ENCODE measurements at places on chromosomes 6 and 20.

DNA sequence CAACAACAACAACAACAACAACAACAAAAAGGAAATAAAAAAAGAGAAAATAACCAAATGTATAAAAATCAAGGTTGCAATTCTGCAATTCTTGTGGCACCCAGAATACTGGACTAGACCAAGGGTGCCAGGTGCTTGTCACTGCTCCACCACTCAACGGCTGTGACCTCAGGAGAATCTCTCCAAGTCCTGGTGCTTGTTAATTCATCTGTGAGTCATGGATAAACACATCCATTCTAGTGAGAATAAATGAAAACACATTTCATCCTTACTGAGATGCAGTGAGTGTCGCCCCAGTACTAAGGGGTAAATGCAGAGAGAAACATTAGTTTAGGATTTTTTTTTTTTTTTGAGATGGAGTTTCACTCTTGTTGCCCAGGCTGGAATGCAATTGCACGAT is 32.0 kb downstream of the HLA-C start:
- no peak for DNase-seq

DNA sequence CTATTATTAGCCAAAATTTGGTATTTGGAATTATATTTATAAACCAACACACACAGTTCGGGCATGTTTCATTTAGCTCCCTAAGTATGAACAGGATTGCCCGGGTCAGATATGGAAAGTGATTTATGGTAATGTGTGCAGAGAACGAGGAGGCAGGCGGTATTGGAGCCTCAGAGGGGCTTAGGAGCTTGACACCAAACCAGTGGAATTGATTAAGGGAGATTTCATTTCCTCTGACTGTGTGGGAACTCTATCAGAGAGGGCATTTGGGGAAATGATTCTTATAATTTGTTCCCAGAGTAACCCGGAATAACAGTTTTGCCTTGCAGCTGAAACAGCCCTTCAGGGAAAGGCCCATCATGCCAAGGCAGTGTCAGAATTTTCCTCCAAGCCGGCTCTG is 115.1 kb upstream of the SPTLC3 start:
- no peak for DNase-seq

DNA sequence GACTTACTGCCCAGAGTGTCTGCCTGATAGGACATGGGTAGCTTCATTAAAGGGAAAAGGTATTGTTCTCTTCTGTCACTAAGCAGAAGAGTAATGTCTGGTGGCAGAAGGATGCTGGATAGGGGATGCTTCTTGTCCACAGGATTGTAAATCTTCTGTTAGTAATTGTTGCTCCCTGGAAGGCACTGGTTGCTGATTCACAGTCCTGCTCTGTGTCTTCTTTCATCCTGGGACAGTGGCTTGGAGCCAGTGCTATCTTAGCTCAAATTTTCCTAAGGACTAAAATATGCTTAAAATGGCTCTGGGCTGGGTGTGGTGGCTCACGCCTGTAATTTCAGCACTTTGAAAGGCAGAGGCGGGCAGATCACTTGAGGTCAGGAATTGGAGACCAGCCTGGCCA is 48.0 kb downstream of the SYTL3 start:
- no peak for DNase-seq

- DNase-seq: no peak
These were observed 228.6 kb downstream of the TBC1D7 start for GRCh38 chr6:13099771-13100170.

DNA sequence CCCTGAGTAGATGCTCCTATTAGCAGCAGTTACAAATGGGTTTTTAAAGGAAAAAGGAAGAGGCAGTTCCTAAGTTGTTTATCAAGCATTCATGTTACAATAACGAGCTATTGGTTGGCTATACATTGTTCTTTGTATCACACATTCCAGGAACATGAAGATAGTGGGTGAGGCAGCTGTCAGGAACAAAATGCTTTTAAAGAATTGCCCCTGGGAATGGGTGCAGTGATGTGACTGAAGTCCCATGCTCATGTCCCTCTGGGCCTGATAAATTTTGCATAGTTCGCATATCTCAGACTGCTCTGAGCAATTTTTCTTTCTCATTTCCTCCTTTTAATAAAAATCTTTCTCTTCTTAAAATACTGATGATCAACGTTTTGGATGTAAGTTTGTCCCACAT is 3.7 kb downstream of the ENPP1 start:
- no peak for DNase-seq

DNA sequence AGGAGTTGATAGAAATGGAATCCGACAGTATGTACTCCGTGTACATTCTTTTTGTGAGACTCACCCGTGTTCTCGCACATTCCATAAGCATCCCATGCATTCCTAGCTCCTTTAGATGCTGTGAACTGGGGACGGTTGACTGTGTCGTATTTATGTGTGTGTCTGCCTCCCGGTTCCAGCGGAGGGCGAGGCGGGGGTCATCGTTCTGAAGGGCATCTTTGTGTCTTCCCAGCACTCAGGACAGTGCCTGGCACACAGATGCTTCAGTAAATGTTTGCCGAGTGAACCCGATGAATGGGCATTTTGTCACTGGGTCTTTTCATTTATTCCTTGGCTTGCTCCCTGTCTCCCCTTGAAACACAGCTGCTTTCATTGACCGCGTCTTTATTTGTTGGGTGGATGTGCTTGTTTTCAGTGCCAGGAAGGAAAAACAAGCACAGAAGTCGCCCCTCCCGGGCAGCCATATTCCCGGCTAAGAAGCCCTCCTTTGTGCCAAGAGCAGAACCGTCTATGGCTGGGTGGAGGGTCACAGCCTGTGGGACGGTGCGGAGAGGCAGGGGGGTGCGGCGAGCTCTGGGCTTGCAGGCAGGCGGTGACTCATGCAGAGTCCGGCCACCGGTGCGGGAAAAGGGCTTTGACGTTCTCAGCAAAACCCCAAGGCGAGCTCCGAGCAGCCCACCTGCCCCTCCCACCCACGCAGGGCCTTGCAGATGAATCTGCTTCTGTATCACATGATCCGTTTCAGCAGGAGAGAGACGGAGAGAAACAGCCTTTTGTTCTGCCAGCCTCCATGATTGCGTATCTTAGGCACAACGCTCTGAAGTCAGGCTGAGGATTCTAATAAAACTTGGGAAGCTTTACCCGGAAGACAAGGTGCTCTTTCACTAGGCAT is 11.2 kb upstream of the PSMG4 start:
- peak; percentile 99 for DNase-seq

DNA sequence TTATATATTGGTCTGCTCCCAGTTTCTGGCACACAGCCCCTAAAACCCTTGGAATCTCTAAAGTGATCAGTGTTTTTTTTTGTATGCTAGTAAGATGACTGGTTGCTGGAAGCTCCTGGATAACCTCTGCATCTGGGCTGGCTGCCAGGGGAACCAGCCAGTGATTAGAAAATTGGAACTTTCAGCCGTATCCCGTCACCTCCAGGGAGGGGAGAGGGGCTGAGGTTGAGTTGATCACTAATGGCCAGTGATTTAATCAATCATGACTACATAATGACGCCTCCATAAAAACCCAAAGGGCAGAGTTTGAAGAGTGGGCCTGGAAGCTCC is 48.0 kb upstream of the NOP56 start:
- DNase-seq: no peak

DNA sequence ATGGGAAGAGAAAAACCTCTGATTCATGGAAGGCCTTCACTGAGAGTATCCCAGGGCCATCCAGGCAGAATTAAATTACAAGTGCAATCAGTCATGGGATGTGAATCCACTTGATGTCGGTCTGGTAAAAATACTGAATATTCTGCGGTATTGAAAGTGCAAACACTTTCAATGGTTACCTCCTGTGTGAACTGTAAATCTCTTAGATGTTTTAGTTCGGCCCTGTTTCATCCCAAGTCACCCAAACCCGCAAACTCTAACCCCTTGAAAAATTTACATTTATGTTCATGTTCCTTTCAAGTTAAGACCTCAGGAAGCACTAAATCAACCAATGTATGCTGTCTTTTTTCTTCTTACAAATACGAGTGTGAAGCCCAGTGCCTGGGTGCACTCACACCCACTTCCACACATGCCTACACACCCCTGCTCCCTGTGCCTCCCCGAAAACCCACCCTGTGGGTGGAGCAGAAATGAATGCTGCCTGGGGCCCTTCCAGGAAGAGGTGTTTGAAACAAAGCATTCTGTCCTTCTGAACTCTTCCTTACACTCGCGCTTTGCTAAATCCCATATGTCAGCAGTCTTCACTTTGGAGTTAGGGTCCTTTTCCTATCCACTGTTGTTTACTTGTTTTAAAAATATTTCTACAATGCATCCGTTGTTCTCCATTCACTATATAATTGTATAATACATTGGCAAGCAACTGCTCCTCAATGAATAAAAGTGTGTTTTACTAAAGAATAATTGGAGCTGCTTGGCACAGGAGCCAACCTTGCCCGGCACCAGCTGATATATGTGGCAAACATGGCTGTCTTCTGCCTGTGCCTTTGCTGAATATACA is 62.7 kb downstream of the FYN start:
- DNase-seq: no peak

- DNase-seq: no peak
These were observed 103.1 kb upstream of the RIN2 start for GRCh38 chr20:19654921-19655320.

DNA sequence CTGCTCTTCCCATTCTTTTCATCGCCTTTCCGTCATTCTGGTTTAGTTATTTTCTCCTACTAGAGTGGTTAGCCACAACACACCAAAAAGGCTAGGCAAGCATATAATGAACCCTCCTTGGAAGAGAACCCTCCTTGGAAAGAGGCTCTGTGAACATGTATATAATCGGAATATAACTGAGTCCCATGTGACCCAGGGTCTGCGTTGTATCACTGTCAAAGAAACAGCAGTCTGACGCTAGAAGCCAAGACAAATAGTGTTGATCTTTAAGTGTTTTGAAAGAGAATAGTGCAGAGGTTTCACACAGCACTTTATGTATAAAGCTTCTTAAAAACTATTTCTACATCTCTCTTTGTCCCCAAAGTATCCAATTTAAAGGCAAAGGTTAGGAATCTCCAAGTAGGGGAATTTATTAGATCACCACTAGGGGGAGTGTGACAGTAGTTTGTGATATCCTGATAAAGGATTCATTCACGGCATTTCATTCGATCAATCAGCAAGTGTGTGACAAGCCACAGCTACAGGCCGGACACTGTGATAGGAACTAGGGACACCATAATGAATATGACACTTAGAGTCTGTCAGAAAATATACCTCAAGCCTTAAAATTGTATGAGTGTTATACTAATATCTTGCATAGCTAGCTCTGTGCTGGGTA is 395.3 kb downstream of the CD109 start:
- peak; percentile 35 for DNase-seq

GRCh38 chr6:114216789-114217467 is 125.9 kb downstream of the HS3ST5 start:
- no peak for DNase-seq

- DNase-seq: no peak
These were observed 1.4 kb downstream of the AHCY start for GRCh38 chr20:34301587-34302311.

DNA sequence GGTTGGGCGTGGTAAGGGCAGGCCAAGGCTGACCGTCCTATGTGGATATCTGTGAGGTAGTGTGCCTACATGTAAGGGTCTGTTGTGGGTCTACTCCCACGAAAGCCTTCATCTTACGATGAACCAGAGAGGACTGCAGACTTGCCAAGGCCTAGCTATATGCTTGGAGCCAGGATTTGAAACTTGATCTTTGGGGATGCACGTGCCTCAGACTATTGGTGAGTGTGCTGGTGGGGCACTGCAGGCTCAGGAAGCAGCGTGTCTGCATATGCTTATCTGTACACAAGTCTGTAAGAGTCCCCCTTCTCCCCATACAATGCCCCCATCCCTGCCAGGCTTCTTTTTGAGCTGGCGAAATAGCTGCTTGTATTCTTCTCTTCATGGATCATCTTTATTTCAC is 17.9 kb downstream of the PLCG1 start:
- peak; percentile 61 for DNase-seq

GRCh38 chr6:100456908-100457235 is 7.8 kb downstream of the SIM1 start:
- no peak for DNase-seq

DNA sequence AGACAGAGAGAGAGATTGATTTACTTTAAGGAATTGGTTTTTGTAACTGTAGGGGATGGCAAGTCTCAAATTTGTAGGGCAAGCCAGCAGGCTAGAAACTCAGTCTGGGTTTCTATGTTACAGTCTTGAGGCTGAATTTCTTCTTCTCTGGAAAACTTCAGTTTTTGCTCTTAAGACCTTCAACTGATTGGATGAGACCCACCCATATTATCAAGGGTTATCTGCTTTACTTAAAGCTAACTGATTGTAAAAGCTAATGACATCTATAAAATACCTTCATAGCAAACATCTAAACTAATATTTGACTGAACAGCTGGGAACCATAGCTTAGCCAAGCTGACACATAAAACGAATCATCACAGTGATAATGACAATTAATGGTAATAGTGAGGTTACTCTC is 22.4 kb downstream of the SLC35F1 start:
- no peak for DNase-seq

- DNase-seq: no peak
These were observed 137.1 kb upstream of the OLIG3 start for GRCh38 chr6:137631323-137631722.

DNA sequence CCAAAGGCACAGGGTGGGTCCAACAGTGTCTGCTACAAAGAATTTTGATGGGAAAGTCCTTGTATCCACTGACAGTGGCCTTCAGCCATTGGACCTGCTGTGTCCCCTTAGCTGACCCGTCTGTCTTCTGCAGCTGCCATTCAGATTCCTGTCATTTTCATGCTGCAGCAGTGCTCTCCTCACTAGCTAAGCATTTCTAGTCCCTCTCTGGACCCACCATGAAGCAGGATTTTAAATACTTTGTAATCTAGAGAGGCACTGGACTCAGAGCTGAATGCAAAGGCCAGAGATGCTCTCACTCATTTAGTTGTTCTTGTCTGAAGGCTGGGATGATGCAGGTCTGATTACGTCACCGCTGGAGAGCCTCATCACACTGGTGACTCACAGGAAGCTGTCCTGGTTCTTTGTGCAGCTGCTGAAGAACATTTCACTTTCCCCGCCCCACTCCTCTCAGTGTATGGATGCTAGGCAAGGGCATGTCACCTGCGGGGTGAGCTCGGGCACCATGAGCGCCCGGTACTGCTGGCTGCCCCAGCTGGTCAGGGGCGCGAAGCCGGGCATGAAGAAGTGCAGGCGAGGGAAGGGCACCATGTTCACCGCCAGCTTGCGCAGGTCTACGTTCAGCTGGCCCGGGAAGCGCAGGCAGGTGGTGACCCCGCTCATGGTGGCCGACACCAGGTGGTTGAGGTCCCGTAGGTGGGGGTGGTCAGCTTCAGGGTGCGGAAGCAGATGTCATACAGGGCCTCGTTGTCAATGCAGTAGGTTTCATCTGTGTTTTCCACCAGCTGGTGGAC is 19.4 kb upstream of the TUBB2A start:
- peak; percentile 97 for DNase-seq

GRCh38 chr6:105616521-105616920 is 213.6 kb upstream of the PREP start:
- DNase-seq: no peak

GRCh38 chr6:29865631-29866030 is 38.0 kb downstream of the HLA-G start:
- DNase-seq: no peak

DNA sequence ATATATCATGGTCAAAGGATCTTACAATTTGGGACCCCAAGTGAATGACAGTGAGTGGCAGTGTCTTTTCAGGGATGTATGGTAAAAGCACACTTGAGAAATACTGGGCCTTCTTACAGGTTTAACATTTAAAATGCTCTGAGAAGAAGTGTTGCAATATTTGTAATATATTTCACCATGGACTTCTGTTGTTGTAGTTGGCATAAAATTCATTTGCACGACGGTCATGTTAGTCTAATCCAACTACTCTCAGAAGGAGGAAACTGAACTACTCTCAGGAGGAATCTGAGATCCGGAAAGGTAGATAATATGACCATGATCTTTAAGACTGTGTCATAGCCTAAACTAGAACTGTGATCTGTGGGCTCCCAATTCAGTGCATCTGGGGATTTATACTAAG is 700.1 kb downstream of the HDGFL1 start:
- peak; percentile 52 for DNase-seq

All from iris pigment epithelial cell (primary cell).